Activated CD4-positive, alpha-beta memory T cell treated with anti-CD3 and anti-CD28 coated beads for 36 hours (primary cell): ENCODE measurements at places on chromosomes 3 and 15. TPM values are rescaled to one million over a fixed set of nuclear protein-coding genes. Genes with fewer than 3 reads are reported as not detected.

DNA sequence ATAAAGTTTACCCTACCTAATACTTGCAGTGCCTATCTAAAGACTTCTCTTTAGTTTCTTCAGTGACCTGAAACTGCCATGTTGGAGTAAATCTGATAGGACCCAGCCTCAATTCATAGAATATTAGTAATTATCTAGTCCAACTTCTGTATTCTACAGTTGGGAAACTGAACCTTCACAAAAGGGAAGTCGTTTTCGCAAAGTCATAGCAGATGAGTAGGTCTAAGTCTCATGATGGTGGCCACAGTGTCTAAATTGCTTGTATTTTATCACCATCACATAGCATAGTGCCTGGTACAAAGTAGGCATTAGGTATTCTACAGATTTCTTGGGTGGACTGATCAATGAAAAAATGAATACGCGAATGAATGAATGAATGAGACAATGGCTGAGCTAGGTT lies 8.4 kb downstream of the GMNC start:
- no peak for DNase-seq

GRCh38 chr3:193187070-193187722 lies 53.8 kb upstream of the PLAAT1 start:
- no peak for DNase-seq

GRCh38 chr15:68558318-68559305 lies 20.2 kb upstream of the CORO2B start:
- peak; percentile 18 for DNase-seq

DNA sequence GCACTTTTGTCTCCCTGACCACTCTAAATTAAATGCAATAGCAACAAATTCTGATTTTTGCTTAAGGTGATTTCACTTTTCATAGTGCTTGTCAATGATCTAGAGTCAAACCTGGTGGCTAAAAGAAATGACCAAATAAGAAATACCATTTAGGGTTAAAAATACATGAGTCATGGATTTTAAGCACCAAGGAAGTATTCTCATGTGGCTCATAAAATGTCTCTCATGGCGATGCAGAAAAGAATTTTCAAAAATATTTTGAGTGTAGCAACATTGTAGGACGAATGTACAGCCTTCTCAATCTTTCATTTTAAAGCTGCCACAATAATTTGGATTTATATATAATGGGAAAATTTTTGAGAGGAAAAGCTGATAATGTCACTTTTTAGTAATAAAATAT lies 193.6 kb downstream of the EPHA3 start:
- no peak for DNase-seq

DNA sequence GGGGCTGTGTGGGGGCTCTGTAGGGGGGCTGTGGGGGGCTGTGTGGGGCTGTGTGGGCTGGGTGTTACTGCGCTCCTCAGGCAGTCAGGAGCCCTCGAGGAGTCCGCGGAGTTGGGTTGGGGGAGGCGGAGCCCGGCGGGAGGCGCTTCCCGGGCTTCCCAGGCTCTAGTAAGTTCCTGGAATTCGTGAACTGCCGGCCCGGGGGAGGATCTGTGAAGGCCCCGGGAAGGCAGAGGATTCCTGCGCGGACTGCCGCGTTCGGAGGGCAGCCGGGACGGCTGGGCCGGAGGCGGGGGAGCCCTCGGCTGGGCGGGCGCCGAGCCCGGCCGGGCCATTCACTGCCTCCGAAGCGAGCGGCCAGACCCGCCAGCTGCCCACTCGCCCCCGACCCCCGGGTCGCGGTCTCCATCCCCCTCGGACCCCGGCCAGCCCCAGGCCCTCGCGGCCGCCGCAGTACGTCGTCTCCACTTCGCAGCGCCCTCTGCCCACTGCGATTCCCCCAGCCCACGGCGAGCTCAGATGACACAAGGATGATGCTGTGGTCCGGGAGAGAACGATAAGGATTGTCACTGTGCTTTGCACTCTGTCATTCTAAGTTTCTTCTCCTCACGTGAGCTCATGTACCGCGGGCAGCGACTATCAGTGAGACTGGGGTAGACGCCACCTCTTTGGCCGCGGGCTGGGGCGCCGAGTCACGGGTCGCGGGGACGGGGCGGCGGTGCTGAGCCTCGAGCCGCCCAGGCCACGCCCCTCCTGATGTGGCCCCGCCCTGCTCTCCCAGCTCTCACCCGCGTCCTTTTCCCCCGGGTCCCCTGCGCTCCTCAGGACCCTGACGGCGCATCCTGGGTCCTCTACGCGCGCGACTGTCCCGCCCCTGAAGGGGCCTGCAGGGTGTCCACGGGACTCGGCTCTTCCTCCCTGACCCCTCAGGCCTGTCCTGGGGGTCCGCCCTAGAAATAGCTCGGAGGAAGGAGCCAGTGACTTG lies 65.3 kb downstream of the KLF13 start:
- DNase-seq = peak; percentile 90

DNA sequence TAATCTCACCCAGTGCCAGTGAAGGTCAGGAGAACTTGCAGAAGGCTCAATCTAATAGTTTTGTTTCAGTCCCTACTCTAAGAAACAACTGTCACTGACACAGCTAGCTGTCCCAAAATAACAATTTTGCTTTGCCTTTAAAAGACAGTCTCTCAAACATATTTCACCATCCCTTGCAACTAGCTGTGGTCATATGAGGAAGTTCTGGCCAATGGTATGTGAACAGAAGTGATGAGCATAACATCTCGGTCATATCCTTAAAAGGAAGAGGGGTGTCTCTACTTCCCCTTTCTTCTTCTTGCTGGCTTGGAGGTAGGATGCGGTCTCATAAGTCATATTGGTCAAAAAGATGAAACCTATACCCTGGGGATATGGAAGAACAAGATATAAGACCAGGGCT lies 198.1 kb downstream of the NEK10 start:
- no peak for DNase-seq

GRCh38 chr3:66101901-66102300 lies 63.2 kb upstream of the MAGI1 start:
- DNase-seq = no peak

The C3orf85 gene
- total RNA-seq = not detected

The GBE1 gene
- 30.6 TPM for total RNA-seq

GRCh38 chr3:41711651-41712050 lies 250.3 kb downstream of the ULK4 start:
- DNase-seq = no peak

DNA sequence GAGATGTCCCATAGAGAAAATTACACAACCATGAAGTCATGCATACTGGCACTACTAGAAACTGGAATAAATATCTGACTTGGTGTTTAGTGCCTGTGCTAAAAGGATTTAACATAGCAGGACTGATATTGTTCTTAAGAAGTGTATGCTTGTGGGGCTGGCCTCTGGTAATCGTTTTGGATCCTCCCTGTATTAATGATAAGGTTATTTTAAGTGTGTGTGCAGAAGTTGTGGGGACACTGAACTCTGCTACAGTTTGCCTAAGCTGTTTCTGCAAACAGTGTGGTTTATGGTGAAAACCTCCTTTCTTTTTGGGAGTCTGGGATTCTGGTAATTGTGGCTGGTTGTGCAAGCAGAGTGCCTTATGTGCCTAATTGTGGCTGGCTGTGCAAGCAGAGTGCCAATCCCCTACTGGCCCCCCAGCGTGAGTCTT lies 120.8 kb downstream of the CLASP2 start:
- DNase-seq = no peak

DNA sequence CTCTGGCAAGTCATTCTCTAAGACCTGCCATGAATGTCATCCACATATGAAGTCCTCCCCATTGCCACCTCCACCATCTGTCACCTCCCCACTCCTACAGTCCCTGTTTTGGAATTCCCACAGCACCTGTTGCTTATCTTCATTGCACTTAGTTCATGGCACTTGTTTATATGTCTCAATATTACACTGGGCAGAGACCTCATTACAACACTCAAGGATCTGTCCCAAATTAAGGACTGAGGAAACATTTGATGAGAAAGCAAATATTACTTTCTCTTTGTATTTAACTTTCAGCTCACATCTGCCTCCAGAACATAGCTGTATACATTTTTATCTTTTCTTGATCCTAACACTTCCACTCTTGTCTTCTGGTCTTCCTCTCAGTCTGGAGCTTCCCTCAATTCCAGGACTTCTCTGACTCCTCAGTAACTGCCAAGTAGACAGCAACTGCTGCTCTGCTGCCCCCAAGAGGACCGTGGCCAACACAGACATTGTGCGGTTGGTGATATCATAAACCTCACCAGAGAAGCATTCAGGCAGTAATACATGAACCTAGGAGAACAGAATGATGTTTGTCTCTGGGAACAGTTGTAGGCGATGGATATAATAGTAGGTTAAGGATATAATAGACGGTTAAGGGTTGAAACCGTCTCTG lies 45.0 kb upstream of the FGF12 start:
- no peak for DNase-seq

DNA sequence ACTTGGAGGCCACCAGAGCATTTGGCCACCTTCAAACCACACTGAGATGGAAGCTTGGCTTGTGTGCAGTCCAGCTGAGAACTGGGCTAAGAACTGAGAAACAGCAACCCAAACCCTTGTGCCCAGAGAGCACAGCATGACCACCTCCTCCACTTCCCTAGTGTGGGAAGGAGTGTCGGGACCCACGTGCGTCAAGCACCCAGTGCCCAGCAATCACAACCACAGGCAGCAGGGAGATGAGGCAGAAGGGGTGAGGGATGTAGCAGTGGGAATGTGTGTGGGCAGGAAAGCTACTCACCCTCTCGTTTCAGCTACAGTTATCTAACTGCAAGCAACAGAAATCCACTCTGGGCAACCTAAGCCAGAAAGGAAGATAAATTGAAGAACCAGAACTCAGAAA lies 25.0 kb upstream of the RFTN1 start:
- DNase-seq = no peak

The AHSG gene
- not detected for total RNA-seq

DNA sequence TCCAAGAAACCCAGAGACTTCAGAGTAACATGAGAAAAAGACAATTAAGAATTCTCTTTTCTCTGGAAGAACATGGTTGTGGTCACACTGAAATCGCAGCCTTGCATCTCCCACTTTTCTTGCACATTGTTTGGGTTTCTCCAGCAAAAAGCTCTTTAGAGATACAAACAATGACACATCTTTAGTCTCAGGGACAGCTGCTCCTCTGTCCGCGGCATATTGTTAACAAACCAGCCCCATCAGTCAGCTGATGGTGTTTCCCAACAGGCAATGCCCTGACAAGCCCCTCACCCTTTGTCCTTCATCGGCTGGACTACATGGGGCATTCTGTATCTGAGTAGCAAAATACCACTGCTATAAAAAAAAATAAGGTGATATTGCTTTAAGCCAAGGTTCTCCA lies 53.4 kb downstream of the UMPS start:
- no peak for DNase-seq

DNA sequence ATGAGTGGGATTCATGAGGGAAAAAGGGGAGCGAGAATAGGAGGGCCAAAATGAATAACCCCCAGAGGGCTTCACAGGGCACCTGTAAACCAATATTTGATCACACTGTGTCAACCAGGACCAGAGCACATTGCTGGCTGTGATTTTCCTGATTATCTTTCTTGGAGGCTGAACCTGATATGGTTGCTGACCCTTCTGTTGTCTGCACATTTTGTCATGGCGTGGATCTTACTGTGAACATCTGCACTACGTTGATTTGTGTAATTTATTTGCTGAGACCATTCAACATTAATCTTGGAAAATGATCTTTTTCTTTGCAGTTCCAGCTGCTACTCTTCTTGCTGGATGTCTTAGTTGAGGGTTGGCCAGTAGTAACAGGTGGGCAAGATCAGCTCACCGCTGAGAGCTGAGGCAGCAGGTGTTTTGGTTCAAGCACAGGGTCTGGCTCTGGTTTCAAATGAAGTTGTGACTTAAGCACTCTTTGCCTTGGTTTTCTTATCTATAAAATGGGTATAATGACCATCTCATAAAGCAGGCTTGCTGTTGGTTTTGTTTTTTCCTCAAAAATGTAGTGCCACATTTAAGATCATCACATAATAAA lies 61.2 kb downstream of the ARHGEF26 start:
- no peak for DNase-seq

DNA sequence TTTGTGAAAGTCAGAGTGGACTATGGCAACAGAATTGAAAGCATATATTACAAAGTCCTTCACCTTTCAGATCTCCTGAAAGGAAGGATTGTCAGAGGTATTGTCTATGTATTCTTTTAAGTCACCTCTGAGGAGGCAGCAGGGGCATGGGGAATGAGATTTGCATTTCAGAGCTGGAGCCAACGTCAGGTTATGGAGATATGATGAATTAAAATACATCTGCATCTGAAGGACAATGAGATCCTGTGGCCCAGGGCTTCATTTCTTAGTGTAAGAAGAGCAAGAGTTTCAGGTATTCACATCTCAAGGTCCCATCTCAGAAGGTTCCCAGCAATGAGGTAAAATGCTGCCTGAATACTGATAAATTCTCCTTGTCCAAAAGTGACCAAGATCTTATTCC lies 695.8 kb downstream of the TUSC7 start:
- DNase-seq = no peak

DNA sequence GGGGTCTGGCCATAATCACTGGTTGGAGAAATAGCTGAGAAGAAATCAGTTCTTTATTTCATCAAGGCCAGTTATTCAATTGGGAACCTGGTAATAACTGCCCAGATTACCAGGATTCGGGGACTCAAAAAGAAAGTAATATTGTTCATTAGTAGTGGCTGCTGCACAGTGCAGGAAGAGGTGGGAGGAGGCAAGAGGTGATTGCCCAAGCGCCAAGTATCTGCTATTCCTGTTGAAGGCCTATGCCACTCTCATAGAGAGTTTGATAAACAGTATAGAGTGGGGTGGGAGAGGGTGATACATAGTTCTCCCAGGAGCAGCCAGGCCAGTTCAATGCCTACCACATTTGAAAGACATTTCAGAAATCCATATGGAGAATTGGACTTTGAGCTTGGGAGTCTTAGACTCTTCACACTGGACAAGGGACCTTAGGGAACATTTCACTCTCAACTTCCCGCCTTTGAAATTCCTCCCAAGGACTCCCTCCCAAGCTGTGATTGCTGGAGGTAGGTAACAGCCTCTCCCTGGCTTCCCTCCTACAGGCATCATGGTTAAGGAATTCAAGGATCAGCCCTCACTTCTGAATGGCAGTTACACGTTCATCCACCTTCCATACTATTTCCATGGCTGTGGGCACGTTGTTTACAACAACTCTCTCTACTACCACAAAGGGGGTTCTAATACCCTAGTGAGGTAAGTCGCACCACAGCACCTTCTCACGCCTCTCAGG lies 59.8 kb downstream of the GLDN start:
- DNase-seq = no peak
